Epithelial cell of esophagus (primary cell): ENCODE measurements at places on chromosomes 6 and 20.

DNA sequence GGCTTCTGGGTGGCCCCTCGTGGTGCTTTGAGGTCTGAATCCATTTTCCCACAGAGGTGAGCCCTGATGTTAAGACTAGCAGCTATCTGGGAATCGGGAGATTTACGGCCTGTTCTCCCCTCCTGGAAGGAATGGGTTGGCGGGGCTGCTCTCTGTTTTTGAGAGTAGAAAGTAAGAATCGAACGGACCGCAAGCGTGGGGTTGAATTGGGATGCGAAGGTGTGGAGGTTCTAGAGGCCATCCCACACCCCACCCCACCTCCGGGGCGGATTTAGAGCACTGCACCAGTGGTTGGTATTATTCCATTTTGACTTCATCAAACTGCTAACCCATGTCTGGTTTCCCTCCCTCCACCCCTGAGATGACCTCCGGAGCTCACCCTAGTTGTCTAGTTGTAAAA is 11.5 kb downstream of the PYGB start:
- DNase-seq = no peak

DNA sequence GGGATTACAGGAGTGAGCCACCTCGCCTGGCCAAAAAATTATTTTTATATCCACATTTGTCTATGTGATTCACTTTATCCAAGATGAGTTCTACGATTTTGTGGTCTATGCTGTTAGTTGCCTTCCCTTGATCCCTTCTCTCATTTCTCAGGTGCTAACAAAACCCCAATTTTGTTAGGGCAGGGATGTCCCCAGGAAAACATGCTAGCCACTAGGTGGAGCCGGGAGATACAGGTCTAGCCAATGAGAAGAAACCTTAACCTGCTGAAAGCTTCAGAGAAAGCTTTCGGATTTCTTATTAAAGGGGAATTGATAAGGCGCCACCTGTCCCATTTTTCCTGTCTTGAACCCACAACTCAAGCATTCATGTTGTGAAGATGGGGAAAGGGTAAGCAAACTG is 167.4 kb upstream of the OLIG3 start:
- peak; percentile 48 for DNase-seq

- peak; percentile 98 for DNase-seq
Measured at GRCh38 chr6:19410481-19410880, 426.7 kb upstream of the ID4 start.

DNA sequence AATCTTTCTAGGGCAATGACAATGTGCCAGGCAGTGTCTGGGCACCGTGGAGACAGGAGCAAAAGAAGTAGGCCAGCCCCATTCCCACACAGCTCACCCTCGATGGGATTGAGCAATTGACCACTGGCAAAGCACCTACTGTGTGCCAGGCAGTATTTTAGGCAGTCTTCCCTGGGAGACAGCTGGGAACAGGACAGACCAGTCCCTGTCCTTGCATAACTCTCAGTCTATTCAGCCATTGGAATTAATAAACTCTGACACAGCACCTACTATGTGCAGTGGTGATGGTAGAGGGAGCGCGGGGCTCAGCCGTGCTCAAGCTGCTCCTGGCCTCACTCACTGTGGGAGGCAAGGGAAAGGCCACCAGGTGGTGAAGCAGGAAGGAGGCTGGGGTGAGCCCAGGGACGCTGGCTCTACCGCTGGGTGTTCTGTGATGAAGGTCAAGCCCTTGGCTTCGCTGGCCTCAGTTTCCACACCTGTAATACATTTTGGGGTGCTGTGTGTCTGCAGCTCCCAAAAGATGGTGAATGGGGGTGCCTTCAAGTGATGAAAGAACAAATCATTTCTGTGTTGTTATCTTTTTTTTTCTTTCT is 122.3 kb upstream of the PMEPA1 start:
- no peak for DNase-seq

GRCh38 chr20:45779011-45779915 is 12.4 kb downstream of the WFDC3 start:
- DNase-seq = peak; percentile 99

DNA sequence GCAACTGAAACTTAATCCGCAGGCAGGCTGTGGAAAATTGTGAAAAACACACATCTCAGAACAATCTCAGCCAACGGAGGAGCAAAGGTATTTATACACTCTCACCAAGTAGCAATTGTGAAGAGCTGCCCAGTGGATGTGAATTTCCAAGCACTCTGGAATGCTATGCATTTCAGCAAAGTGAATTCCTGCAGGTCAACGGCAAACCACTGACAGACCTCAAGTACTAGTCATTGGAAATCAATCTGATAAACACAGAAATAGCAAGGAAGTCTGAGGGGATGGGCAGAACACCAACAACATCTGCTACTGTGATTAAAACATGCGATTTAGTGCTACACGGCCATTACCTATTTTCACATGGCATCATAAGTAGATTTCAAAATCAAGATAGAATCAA is 429.1 kb downstream of the HTR1B start:
- peak; percentile 29 for DNase-seq

- DNase-seq = no peak
Measured at GRCh38 chr6:130377371-130377770, 11.6 kb downstream of the TMEM200A start.

GRCh38 chr6:133460101-133460500 is 218.9 kb downstream of the EYA4 start:
- DNase-seq = no peak

DNA sequence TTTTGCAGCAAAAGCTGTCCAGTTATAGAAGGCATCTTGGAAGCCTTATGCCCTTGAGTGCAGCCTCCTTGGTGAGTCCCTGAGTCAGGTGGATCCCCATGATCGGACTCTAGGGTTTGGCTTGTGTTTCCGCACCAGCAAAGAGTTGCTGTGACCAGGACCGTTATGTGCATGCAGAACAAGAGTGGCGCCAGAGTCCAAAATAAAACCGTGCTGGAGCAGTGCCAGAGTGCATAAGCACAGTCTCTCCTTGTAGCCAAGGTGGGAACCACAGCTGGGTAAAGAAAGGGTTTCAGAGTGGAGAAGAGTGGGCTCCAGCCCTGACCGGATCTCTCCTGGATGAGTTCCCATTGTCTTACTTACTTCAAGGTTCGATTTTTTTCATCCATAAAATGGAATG is 58.6 kb downstream of the FOXA2 start:
- no peak for DNase-seq

DNA sequence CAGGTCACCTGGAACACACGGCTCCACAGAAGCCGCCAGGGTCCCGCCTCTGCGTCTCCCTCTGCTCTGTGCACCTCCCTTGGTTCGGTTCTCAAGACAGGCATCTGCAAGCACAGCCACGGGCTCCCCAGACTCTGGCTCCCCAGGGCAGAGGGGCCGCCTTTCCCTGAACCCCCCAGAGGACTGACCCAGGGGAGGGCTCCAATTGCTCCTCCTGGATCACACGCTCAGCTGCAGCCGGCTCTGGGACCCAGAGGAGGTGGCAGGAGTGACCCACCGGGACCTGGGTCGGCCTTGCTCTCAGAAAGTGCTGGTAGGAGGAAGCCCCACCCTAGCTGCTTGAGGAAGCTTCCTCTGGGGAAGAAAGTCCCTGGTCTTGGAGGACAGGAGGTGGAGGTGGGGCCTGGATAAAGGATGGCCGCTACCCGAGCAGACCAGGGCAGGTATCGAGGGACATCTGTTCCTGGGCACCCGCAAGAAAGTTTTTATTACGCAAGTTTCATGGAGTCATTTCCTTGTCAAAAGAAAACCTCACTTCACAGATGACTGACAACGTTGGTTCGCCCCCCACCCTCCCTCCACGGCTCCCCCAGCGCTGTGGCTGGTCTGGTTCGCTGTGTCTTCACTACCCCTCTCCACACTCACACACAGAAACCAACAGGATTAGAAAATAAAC is 103.9 kb upstream of the AFDN start:
- no peak for DNase-seq

- peak; percentile 66 for DNase-seq
Measured at GRCh38 chr6:128731249-128732165, 151.4 kb upstream of the LAMA2 start.

GRCh38 chr6:28523241-28523622 is 2.4 kb upstream of the GPX5 start:
- no peak for DNase-seq

GRCh38 chr6:19668710-19669109 is 168.5 kb upstream of the ID4 start:
- DNase-seq = no peak

DNA sequence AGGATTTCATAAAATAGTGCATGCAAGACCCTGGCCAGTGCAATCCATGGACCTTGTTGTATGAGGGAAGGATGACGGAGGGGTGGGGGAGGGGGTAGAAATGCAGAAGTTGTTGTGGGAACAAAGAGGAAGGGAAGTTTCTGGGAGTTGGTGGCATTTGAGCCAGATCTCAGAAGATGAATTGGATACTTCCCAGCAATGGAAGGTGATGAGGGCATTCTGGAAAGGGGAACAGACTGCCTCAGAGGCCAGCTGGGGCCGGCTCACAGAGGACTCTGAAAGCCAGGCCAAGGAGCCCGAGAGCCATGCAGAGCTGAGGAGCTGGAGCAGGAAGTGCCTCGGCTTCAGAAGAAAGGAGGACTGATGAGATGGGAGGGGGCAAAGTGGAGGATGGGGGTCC is 2.7 kb downstream of the TMEM74B start:
- no peak for DNase-seq

DNA sequence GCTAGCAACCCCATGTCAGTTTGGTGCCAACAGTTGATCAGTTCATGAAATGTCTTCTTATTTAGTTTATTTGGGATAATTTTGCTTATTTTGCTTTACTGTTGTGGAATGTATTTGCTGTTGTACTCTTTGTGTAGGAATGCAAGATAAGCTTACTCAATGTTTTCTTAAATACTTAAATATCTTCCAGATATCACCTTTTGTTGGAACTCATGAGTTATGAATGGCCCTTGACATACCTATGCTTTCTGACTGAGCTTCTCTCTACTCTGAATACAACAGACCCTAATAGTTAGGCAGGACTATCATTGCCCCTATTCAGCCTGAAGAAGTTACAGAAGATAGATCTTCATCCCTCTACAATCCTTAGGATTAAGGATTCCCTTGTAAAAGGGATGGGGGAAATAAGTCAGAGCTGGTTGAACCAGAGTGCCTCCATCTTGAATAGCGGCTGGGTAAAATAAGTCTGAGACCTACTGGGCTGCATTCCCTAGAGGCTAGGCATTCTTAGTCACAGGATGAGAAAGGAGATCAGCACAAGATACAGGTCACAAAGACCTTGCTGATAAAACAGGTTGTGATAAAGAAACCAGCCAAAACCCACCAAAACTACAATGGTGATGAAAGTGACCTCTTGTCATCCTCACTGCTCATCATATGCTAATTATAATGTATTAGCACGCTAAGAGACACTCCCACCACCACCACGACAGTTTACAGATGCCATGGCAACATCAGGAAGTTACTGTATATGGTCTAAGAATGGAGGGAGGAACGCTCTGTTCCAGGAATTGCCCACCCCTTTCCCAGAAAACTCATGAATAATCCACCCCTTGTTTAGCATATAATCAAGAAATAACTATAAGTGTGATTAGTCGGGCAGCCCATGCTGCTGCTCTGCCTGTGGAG is 196.9 kb downstream of the AKAP7 start:
- no peak for DNase-seq

GRCh38 chr20:49690899-49691620 is 22.6 kb downstream of the B4GALT5 start:
- peak; percentile 81 for DNase-seq

DNA sequence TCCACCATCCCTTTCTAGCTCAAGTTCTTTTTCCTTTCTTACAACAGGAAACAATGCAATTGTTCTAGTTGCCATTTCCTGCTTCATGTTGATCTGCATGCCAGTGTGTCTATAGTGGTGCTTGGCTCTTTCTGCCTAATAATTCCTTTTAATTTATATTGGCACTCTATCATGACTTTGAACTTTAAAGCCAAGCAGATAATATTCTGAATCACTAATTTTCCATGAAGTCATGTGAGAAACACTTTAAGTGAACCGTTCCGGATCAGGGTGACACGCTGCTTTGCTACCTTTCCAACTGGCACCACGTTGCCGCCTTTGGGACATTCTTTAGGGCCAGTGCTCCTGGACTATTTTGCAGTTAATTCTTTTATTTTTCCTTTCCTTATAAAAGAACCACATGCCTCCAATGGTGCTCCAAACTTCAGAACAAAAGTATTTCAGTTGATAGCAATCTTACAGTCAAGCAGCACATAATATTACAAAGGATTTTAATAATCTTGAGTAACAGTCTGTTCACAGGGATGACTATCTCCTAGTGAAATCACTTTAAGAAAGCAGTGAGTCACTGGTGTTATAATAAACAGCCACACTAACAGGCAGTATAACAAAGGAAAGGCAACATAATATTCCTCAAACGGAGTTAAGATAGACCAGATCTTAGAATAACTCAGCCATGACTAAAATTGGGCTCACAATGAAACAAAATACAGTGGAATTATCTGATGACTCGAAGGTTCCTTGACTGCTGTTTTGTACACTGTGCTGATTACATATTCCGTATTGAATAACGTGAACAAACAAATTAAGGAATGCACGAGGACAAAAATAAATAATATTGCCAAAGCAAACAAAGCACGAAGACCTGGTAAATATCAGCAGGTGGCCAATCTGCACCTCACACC is 19.0 kb upstream of the BLOC1S5 start:
- DNase-seq = peak; percentile 91

DNA sequence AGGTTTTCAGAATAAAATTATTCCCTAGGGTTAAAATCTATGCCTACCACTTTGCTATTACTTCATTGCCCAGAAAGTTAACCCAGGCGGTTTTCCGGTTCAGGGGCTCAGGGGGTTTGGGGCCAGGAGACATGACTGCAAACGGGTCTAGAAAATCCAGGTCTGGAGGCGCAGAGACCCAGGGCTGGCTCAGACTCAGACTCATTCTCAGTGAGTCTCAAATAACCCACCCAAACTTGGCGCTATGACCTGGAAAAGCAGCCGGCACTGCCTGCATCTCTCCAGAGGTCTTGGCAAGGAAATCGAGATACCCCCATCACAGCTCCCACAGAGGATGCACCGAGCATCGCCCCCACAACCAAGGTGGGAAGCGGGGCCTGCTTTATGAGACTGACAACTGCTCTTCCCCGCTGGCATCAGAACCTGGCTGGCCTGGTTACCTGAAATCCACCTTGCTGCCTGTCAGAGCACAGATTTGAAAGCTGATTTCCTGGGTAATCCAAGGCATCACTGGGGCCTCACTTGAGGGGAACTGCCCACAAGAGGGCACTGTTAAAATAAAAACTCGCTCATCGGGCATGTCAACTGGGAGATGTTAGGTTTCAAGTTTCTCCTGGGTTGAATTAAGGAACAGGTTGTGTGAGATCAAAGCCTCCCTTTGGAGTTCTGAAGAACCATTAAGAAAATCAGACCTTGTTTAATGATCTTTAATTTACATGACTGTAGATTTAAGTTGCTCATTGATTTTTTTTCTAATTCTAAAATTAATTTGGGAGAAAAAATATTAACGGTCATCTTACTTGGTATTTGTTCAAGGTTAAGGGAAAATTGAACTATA is 55.1 kb downstream of the KIF16B start:
- peak; percentile 71 for DNase-seq
